ENCODE measurements at places on chromosomes 2 and 18. TPM values are rescaled to one million over a fixed set of nuclear protein-coding genes. Genes with fewer than 3 reads are reported as not detected.
A peak's percentile ranks its signal among the peaks of the same experiment; 100 is the strongest.

DNA sequence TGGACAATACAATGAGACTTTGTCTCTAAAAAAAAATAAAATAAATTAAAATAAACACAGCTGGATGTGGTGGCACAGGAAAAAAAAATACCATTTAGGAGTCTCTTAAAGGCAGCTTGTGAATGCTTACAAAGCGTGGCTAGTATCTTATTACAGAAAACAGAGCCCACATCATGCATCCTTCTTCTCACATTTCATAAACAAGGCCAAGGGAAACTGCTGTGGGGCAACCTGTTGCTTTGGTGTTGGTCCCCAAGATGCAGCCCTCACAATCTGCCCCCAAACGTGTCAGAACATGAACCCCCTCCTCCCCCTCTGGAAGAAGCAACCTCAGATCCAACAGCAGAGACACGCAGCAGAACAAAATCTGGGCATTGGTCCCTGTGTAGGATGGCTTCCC lies 2.6 kb downstream of the SLC14A1 start:
- no peak for ATAC-seq

GRCh38 chr18:30925795-30926194 lies 116.7 kb downstream of the DSC3 start:
- ATAC-seq, result no peak

DNA sequence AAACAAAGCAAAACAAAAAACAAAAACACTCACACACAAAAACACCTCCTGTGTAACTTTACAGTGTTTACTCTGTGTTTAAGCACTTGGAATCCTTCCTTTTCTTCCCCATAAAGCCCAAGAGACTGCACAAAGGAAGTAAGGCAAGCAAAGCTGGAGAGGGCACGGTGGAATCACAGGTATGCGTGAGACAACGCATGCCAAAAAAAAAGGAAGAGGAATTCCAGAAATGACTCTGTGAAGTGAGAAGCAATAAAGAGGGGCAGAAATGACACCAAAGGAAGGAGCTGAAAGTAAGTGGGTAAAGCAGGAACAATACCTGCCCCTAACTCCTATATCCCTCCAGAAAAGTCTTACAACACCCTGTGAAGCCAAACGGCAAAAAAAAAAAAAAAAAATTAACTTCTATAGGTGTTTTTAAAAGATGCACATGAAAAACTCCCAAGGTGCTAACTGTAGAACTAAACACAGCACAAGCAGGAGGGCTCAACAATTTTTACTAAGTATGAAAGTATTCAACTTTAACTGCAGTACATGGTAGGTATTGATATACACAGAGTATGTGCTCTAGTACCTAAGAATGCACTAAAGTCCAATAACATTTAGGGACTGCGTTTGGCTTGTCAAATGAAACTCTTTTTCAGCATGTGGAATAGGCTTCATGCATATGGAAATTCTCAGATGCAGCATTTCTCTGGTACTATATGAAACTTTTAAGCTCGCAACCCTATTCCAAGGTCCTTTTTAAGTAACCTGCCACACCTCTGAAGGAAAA lies 9.1 kb downstream of the RND3 start:
- no peak for ATAC-seq

- ATAC-seq, result no peak
Measured at GRCh38 chr2:60486067-60486466, 67.4 kb downstream of the BCL11A start.

DNA sequence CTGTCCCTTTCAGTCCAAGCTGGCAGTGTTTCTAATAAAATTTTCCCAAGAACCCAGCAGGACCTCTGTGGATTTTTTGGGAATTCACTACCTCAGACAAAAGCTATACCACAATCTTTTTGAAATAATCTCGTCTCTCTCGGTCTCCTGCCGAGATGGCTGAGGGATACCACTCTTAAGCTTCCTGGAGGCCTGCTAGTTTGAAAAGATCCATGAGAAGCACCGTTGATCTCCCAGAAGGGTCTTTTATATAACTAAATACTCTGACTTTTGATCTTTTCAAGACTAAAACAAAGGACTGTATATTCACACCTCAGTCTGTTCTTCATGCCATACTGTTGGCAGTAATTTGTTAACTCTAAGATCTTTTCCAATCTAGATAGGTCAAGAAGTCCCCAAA lies 141.7 kb downstream of the UPP2 start:
- no peak for ATAC-seq

- no peak for ATAC-seq
Measured at GRCh38 chr2:156300337-156300736, 32.2 kb downstream of the NR4A2 start.

DNA sequence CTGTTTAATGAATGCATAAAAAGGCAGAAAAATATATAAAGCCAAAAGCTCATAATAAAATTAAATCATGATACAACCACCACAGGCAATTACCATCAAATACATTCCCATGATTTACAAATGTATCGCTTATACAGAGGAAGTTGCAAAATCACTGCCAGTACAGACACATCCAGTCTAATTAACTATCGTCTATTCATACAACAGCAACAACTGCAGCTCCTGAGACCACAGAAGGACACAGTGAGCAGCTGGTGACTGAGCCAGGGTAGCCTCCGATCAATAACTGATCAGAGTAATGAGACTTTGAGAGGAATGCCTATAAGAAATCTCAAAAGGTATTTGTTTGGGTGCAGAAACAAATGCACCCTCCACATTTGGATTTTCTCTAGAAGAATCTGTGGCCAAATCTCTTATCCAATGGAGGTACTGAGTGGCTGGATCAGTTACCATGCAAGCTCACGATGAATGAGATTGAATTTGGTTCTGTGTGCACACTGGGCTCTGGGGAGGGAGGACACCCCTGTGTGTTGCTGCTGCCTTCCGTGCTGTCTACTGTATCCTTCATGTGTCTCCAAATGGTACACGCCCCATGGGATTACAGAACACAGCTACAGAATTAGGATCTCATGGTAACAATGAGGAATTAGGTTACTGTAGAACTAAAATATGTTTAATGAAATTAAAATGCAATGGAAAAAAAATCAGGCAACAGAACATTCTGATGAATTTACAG lies 119.6 kb downstream of the MBP start:
- ATAC-seq, result no peak

DNA sequence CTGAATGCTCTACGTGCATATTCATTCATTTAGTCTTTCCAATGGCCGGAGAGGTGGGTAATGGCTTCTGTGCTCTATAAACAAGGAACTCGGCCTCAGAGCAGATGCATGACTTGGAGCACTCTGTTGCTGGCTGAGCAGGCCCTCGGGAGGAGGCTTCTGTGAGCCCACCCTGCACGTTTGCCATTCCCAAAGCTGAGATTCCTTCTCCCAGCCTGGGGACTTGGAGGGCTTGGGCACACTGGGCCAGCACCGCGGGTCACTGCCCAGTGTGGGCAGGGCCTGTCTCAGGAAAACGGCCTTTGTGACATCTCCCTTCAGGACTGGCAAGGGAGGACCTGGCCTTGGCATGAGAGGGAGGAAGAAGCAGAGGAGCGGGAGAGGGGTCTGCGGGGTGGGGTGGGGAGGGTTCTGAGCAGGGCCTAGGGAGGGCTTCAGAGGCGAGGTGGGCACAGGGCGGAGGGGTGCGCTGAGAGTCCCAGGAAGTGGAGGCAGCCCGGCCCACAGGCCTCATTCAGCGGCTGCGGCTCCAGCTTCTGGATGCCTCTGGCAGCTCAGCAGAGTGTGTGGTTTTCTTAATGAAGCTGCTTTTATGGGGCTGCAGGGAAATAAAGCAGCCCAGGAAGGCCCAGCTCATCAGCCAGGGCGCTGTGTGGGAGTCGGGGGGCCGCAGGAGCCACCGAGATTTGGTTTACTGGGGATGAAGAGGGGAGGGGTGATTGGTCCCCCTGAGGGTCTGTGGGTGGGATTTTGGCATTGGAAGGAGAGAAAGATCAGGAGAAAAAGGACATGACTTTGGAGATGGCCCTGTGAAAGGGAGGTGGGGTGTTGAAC lies 51.7 kb upstream of the OTOF start:
- no peak for ATAC-seq

GRCh38 chr2:205311201-205311600 lies 371.1 kb upstream of the NRP2 start:
- ATAC-seq, result no peak

DNA sequence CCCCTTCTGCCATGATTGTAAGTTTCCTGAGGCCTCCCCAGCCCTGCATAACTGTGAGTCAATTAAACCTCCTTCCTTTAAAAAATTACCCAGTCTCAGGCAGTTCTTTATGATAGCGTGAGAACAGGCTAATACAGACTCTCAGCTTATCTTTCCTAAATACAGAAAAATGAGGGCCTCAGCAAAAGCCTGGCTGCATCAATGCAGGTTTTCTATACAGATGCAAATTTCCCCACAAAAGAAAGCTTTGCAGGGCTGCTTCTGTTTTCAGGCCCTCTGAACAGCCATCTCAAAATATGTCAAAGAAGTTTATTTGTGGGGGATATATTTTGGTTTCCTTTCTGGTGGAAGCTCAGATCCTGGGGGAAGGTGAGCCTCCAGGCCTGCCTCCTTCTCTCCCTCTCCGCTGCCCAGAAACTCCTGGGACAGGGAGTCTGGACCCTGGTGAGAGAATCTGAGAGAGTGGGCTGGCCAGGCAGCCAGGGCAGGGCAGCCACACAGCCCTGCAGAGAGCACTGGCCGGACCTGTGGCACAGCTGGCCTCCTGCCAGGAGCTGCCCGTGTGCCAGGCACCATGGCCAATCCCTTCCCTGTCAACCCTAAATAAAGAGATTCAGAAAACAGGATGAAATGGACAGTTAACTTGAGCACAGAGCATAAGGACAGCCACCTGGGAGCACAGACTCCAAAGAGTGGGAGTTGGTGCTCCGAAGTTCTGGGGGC lies 21.6 kb upstream of the AGXT start:
- no peak for ATAC-seq

GRCh38 chr18:74498712-74499627 lies 2.8 kb downstream of the CNDP2 start:
- ATAC-seq, result peak; percentile 33

The CASP10 gene
- 11.2 TPM for total RNA-seq

The LINC00305 gene
- total RNA-seq, result not detected

The KCNS3 gene
- 3.4 TPM for total RNA-seq

The PTH2R gene
- not detected for total RNA-seq

The IL36RN gene
- 64.1 TPM for total RNA-seq
